ENCODE measurements at places on chromosomes 5 and 9.

- DNase-seq: no peak
Measured at GRCh38 chr5:21613971-21614488, 1239.1 kb downstream of the CDH12 start.

DNA sequence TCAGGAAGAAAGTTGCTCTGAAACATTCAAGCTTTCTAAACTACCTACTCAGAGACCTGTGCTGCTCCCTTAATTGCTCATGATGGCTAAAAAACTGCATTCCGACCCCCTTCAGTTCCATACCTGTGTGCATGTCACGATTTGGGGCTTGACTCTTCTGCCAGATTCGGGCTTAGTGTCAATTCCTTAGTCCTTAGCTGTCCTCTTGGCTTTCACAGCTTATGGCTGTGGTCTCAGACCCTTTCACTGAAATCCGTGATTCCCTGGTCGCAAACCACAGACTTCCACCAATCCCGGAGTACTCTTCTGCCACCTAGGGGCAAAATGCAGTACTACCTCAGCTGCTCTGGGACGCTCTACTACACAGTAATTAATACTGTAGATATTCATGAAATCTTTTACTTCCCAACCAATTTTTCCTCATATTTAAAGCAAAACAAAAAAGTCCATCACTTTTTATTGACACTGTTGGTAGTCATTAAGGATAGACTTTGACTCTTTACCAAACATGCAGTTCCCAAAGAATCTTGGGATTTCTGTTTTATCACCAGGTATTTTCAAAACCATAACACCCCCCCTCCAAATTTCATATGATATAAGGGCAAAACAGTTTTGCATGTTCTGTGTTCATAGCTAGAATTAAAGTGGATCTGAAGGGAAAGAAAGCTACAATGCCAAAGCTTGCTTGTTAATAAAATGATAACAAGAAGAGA is 617.4 kb downstream of the SLCO4C1 start:
- no peak for DNase-seq

DNA sequence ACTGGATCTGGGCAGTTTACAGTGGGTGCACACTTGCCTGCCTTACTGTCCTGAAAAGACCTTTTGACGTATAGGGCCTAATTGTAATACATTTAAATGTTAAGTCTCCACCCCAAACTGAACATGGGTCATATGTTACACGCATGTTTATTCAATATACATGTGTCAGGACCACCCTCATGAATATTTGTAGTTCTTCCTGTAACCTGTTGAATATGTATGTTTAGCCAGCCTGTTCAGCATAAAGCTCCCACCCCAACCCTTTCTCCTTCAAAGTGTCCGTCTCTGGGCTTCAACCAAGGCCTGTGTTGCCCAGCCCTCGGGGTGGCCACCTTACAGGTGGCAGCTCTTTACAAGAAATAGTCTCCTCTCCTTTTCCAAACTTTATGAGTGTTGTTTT is 180.9 kb upstream of the DAP start:
- DNase-seq: no peak

GRCh38 chr5:35657877-35658276 is 40.2 kb downstream of the SPEF2 start:
- DNase-seq: no peak

DNA sequence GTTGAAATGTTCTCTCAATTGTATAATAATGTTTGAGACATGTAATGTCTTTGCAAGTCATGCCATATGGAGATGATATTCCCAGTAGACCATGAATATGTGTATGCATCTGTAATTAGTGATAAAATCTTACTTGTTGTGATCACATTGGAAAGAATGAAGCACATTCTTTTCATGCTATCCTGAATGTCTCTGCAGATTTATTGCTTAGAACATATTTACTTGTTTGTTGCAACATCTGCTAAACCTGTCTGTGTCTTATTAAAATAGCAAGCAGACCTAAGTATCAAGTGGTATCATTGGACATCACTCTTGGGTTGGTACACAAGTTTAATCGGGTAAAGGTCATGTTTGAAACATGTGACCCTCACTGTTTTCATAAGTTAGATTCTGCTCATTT is 265.5 kb upstream of the CD180 start:
- no peak for DNase-seq

DNA sequence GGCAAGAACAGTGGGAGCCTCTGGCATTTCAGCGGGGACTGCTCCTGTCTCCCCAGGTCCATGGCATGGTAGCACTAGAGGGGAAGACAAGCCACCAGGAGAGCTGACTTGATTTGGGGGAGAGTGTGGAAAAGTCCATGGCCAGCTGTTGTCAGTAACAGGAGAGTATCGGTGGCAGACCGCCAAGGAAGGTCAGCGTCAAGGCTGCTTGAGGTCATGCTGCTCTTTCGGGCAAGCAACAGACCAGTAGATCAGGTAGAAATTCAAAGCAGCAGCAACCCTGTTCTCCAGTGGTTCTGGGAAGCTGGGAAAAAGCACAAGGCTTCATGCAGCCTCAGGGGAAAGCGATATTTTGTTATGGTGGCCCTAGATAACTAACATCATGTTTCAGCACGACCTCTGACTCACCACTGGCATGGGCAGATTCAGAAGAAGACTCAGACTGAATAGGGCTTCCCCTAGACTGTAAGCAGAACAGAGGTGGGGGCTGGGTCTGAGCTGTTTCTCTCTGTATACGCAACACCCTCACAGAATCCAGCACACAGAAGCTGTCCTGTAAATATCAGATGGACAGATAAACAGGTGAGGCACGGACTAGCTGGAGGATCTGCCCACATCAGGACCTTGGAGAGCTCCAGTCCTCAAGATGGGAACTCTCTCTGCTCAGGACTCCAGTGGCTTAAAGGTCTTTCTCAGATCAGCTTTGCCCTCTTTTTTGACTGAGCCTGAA is 35.2 kb upstream of the PLEKHG4B start:
- DNase-seq: no peak

DNA sequence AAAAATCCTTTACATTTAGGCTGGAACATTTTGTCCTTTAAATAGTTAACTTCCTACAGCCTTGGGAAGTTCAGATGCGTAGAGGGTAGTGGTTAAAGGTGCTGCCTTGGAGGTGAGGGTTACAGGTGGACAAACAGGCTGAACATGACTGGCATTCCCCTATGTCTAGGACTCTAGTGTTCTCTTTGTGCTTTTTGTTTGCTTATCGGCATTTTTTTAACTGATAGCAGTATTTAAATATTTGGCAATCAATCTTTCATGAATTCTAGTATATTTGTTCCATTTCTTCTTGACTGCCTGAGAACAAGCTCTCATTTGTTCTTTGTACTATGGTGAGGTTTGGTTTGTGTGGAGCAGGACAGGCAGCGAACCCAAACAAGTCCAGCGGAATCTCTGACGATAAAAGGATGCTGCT is 307.6 kb downstream of the CTNND2 start:
- no peak for DNase-seq

GRCh38 chr5:73967347-73967746 is 341.4 kb downstream of the ARHGEF28 start:
- no peak for DNase-seq
